ENCODE measurements at places on chromosomes 6 and 20. TPM values are rescaled to one million over a fixed set of nuclear protein-coding genes. Genes with fewer than 3 reads are reported as not detected.
A peak's percentile ranks its signal among the peaks of the same experiment; 100 is the strongest.

ELOVL4 gene
- total RNA-seq = 0.24 TPM

FGD2 gene
- total RNA-seq = 103 TPM

BMP7 gene
- 0.74 TPM for total RNA-seq

DNA sequence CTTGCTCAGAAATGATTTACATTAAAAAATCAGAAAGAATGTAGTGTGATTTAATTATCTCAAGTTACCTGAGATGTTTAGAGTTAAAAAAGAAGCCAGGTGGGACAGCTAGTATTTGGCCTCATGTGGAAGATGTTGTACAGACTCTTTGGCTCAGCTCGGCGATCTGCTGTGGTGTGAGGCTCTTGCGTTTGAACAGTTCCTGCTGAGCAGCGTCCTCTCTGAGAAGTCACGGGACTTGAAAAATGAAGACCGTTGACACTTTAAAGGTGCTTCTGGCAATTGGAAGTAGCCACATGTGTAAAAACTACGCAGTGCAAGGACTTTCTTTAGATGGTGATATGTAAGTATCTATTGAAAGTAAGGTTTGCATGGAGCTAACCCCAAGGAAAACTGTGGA lies 169.0 kb downstream of the BACH2 start:
- DNase-seq = no peak

COL20A1 gene
- total RNA-seq = not detected

GRCh38 chr6:88179692-88180091 lies 13.5 kb upstream of the CNR1 start:
- no peak for DNase-seq

KIF13A gene
- 55.2 TPM for total RNA-seq

CFB gene
- 85.6 TPM for total RNA-seq

DNA sequence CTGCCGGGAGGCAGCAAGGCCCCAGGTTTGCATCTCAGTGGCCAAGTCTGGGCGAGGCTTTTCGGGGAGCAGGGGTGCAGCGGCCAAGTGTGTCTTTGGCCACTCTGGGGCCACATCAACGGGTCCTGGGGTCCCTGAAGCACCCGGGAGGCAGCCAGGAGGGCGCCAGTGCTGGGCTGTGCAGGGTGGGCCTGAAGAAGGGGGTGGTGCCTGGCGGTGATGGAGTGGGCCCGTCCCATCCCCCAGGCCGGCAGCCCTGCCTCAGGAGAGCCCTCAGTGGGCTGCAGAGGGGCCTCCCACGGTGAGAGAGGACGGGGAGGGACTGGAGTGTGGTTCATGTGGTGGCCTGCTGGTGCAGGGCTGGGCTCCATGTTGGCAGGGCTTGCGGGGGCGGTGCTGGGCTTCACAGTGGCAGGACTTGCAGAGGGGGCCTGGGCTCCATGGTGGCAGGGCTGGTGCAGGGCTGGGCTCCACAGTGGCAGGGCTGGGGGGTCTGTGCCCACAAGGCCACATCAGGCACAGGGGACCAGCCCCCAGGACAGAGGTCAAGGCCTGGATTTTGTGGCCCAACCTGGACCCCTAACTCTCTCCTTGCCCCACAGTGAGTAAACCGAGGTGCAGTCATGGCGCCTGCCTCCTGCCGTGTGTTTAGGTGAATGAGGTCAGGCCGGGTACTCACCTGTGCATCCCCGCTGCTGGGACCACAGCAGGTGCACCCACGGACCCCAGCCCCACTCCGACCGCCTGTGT lies 10.5 kb upstream of the BHLHE23 start:
- DNase-seq = peak; percentile 36

- no peak for DNase-seq
Measured at GRCh38 chr6:30267423-30267822, 54.2 kb upstream of the TRIM26 start.

DNA sequence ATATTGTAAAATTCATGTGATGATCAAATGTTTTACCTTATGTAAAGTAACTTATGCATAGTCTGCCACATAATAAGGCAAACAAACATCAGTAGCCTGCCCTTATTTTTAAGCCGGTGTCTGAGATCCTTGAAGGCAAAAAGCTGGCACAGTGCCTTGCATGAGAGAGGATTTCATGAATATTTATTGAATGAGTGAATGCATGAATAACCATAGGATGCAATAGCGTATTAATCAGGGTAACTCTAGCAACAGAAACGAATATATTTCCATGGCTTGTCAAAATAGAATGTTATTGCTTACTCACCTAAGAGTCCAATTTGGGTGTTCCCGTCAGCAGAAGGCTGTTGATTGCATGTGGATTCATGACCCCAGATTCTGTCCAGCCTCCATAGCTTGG lies 34.9 kb downstream of the BTBD3 start:
- DNase-seq = no peak

DNA sequence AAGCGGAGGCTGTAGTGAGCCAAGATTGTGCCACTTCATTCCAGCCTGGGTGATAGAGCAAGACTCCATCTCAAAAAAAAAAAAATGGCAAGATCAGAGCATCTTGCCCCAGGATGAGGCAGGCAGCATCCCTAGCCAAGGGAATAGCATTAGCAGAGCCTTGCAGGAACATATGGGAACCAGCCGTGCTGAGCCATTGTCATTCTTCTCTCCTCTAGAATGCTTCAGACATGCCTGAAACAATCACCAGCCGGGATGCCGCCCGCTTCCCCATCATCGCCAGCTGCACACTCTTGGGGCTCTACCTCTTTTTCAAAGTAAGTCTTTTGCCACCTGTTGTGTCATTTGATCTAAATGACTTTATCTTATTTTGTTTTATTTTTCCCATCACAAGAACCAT lies 13.0 kb downstream of the HM13 start:
- DNase-seq = no peak

DNA sequence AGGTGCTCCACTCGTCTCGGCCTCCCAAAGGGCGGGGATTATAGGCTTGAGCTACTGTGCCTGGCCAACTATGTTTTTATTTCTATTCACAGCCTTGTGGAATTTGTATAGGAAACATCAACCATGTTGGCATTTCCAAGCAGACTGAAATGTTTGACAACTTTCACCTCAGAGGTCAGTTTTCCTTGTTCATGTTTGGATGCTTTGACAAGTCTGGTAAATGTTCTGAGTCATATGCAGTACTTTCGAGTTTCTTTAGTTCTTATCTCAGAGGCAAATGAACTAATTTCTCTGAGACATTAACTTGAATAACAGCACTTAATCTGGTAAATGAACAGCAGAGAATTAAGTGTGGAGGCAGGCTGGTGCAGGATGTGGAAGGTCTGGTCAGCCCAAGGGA lies 373.4 kb upstream of the SYNCRIP start:
- no peak for DNase-seq

GRCh38 chr6:164106345-164106769 lies 691.8 kb downstream of the QKI start:
- DNase-seq = no peak

- no peak for DNase-seq
Measured at GRCh38 chr6:119915971-119916370, 566.4 kb upstream of the MAN1A1 start.

DNA sequence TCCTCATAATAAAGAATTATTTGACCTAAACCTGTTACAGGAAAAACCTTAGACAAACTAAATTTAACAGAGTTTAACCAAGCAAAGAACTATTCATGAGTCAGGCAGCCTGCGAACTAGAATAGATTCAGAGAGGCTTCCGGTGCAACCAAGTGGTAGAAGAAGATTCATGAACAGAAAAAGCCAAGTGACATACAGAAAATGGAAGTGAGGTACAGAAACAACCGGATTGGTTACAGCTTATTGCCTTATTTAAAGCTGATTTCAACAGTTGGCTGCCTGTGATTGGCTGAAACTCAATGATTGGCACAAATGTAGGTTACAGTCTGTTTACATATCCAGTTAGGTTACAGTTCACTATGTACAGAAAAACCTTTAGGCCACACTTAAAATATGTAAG lies 10.1 kb downstream of the PPP1R3G start:
- DNase-seq = no peak

PRPH2 gene
- 0.68 TPM for total RNA-seq

DNA sequence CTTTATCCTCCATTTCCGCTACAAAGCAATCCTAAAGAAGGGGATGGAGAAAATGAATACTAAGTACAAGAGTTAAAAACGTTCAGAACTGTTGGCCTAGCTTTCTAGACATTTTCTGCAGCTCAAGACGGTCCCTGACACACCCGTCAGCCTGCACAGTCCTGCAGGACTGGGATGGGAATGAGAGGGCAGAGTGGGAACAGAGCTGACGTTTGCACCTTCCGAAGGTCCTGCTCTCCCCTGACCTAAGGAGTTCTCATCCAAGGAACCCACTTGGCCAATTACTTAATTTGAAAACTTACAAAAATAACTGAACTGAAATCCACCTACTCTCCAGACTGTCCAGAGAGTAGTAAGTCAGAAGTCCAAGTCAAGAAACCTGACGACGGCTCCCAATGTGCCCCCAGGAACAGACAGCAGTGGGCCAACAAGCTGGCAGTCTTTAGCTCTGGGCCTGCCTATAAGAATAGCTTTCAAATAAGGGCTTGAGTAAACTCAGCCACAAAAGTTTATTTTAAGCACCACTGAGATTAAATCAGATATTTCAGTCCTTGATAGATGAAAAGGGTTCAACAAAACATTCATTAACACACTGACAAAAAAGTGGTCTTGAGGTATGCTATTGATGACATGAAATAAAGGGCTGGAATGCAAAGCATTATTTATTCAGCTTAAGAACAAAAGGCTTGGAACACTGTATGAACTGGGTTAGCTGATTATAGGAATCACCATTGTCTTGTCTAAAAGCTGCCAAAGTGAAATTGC lies 76.8 kb downstream of the CNKSR3 start:
- no peak for DNase-seq

LPA gene
- total RNA-seq = 0.30 TPM

RPL10A gene
- 1,025 TPM for total RNA-seq

CRIP3 gene
- total RNA-seq = 0.95 TPM

- DNase-seq = no peak
Measured at GRCh38 chr20:43032459-43032858, 157.2 kb downstream of the PTPRT start.

CD109 gene
- 25.0 TPM for total RNA-seq

DNA sequence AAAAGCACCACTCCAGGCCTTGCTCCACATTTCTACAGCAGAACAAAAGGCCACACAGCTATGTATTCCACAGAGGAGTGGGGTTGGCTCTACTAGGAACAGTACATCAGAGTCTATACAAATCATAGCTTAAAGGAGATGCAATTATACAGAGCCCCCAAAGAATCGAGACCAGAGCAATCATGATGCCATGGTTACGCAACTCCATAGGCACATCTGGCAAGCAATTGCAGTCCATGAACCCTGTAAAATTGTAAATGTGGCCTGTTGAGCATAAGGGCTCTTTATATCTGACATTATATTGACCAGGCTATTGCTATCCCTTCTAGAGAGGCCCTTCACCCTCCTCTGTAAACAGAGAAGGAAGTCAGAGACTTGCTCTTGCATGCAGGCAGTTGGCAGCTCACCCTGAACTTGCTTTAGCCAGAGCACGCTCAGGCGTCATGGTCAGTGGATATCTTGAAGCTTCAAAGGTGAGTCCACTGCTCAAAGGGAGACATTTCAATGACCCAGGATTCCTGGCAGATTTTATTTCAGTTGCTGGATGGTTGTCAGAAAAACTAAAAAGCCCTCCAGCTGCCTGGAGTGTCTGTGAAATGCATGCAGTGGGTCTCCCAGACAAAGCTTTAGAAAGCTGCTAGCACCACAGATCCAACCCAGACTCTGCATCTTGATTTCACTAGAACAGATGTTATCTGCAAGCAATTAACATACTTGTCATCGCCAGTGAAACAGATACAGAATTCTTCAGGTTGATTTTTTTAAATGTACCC lies 357.2 kb downstream of the CENPW start:
- DNase-seq = peak; percentile 37

DNA sequence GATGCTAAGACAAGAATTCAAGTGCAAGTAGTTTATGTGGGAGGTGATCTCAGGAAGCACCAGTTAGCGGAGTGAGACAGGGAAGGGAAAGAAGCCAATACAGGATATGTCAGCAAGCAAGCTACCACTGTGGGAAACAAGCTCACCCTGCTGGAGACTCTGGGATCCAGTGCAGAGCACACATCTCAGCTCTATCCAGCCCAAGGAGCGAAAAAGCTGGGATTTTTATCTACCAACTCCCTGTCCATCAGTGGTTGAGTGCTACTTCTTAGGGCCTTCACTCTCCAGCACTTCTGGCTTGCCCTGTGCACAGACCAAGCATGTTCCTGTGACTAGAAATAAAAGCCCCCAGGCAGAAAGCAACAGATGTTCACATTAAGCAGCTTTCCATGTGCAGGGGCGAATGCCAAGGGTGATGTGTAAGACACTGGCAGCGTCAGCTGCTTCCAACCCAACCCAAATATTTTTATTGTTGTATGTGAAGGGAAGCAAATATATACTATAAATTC lies 10.8 kb upstream of the RNF24 start:
- DNase-seq = no peak

GRCh38 chr6:134884752-134885151 lies 65.1 kb downstream of the ALDH8A1 start:
- DNase-seq = no peak

DNA sequence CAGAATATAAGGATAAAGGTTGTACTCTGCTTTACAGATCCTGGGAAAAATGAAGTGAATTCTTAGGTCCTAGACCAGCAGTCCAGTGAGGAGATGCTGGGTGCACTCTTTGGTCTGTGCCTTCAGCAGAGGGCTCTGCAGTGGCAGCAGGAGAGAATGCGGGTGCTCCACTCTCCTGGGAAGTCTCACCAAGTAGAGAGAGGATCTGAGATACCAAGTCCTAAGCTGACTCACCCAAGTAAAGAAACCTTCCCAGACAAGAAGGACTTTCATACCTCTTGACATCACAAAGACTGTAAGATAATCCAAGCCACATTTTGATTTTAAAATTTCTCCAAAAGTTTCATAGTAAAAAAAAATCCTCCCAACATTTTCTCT lies 116.9 kb upstream of the EMILIN3 start:
- no peak for DNase-seq

- no peak for DNase-seq
Measured at GRCh38 chr6:25630508-25631278, 21.3 kb upstream of the SCGN start.

GRCh38 chr6:42453654-42454427 lies 2.1 kb upstream of the TRERF1 start:
- peak; percentile 53 for DNase-seq

GRCh38 chr6:52352239-52353018 lies 9.5 kb upstream of the PAQR8 start:
- peak; percentile 66 for DNase-seq

GRCh38 chr20:37729452-37729851 lies 35.6 kb downstream of the CTNNBL1 start:
- DNase-seq = no peak

GRCh38 chr6:75091467-75092190 lies 114.2 kb downstream of the COL12A1 start:
- no peak for DNase-seq

DNA sequence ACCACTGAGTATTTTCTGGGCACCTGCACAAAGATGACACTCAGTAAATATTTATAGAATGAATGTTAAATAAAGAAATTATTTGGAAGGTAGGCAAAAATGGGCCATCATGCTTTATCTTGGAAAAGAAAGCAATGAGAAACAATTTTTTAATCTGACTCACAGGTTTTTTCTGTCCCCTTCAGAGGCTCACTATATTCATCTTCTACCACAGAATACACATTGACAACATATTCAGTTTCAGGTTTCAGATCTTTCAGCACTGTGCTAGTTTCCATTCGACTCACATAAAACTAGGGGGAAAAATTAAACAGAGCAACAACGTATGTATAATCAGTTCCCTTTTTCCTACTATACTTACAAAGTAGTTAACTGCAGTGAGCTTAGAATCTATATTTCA lies 58.3 kb downstream of the COL12A1 start:
- no peak for DNase-seq

- no peak for DNase-seq
Measured at GRCh38 chr6:112396221-112396620, 49.1 kb downstream of the RFPL4B start.

GRCh38 chr20:1336699-1337367 lies 7.9 kb upstream of the SDCBP2 start:
- peak; percentile 81 for DNase-seq

All from lower lobe of right lung (tissue), 2 donors.